ENCODE measurements at places on chromosomes 12 and 14.

DNA sequence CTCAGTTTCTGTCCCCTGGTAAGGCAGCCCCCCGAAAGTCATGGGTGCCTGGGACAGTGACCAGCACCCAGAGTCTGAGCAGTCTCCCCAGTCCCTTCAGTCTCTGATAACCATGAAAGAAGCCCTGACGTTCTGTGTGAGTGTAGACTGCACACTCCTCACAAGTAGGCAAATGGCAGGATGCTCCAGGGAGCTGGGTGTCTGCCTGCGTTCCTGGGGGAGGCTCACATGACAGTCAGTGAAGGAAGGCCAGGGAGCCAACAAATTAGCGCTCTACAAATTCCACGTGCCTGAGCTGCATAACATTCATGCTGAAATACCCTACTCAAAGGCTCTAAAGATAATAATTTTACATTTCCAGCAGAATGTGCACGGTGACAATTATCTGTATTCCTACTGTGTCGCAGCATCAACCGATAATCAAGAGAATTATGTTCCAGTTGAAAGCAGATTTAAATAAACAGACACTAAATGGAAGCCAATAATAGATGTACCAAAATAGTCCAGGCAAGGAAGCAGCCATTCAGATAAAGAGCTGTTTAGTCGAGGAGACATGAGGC lies 56.3 kb downstream of the ASCL1 start:
- DNase-seq = no peak

DNA sequence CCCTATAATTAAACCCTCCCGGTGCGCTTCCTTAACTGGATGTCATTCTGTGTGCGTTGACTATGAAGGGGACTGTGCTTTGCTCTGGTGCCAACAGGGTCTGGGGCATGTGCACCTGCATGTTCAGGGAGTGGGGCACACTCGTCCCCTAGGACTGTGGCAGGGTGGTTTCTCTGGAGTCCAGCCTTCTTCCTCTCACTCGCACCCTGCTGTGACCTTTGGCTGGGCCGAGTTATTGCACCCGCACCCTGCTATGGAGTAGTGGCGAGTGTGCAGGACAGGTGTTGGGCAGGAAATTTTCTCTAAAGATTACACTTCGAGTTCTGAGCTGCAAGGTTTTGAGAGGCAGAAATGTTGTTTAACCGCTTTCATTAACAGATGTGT lies 138.9 kb downstream of the PLXNC1 start:
- no peak for DNase-seq

GRCh38 chr12:89140602-89141238 lies 211.6 kb downstream of the DUSP6 start:
- DNase-seq = no peak

- DNase-seq = no peak
Observed at GRCh38 chr12:29104516-29104915, 44.6 kb upstream of the FAR2 start.

GRCh38 chr14:104341532-104342434 lies 203.4 kb downstream of the KIF26A start:
- DNase-seq = no peak

DNA sequence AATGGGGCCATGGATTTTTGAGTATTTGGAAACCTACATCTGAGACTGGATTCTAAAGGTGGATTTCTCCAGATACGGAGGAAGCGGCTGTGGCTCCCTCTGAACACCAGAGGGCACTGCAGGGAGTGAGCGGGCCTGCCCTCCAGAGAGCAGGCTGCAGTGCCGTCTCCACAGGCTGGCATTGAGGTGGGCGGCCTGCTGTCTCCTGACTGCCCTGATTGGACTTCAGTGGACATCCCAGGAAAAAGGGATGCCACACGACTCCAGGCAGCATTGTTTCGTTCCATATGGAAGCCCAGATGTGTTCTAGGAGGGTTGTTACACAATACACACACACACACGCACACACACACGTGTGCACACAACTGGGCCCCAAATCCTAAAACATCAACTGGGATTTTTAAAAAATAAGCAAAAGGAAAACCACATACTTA lies 20.9 kb upstream of the ANO2 start:
- peak; percentile 4 for DNase-seq

- no peak for DNase-seq
Observed at GRCh38 chr12:13358391-13358905, 161.9 kb downstream of the EMP1 start.

DNA sequence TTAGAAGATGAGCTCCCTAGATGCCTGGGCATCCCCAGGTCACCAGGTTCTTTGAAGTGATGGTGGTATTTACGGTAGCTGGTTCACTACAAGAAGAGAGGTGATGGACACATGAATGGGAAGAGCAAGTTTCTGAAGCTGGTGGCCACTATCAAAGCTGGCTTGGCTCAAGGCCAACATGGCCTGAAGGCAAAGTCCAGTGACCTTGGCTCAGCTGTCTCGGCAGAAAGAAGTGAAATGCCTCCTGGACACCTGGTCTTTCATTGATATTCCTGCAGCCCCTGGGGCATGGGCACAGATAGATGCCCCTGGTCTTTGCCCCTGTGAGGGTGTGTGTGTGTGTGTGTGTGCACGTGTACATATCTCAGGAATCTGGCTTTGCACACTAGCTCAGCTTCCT lies 441.8 kb upstream of the TMPO start:
- no peak for DNase-seq

DNA sequence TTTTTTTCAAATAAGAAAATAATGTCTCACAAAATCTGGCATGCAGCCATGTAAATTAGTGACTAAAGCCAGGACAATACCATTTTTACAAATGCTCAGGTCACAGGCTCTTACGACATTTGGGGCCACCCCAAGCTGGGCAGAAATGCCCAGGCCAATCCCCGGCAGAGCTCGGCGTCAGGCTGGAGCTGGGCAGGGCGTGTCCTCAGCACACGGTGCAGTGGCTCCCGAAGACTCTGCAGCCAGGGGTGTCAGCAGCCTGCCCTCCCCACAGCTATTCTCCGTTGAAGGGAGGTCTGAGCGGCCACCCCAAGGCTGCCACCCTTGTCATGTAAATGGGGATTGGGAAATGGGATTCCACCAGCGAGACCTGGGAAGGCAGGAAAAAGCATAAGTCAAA lies 158.6 kb downstream of the DICER1 start:
- no peak for DNase-seq

- DNase-seq = no peak
Observed at GRCh38 chr12:39763071-39763889, 143.7 kb upstream of the ABCD2 start.

GRCh38 chr12:56833780-56834179 lies 70.7 kb downstream of the HSD17B6 start:
- no peak for DNase-seq

DNA sequence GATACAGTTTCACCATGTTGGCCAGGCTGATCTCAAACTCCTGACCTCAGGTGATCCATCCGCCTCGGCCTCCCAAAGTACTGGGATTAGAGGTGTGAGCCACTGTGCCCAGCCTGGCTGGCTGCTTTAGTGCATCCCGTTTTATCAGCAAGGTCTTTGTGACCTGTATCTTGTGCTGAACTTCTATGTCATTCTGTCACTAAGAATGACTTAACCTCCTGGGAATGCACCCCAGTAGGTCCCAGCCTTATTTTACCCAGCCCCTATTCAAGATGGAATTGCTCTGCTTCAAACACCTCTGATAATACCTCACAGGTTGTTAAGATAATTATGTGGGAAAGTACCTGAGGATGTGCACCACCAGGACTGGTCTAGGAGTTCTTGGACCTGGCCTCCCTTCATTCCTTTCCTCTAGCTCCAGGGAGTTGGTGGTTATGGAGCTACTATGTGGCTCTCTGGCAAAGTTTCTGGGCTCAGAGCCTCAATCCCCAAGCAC lies 26.1 kb upstream of the JPH4 start:
- no peak for DNase-seq

- DNase-seq = no peak
Observed at GRCh38 chr14:93011141-93011529, 88.2 kb downstream of the CHGA start.

GRCh38 chr14:105845725-105846309 lies 319.4 kb downstream of the TMEM121 start:
- DNase-seq = no peak

DNA sequence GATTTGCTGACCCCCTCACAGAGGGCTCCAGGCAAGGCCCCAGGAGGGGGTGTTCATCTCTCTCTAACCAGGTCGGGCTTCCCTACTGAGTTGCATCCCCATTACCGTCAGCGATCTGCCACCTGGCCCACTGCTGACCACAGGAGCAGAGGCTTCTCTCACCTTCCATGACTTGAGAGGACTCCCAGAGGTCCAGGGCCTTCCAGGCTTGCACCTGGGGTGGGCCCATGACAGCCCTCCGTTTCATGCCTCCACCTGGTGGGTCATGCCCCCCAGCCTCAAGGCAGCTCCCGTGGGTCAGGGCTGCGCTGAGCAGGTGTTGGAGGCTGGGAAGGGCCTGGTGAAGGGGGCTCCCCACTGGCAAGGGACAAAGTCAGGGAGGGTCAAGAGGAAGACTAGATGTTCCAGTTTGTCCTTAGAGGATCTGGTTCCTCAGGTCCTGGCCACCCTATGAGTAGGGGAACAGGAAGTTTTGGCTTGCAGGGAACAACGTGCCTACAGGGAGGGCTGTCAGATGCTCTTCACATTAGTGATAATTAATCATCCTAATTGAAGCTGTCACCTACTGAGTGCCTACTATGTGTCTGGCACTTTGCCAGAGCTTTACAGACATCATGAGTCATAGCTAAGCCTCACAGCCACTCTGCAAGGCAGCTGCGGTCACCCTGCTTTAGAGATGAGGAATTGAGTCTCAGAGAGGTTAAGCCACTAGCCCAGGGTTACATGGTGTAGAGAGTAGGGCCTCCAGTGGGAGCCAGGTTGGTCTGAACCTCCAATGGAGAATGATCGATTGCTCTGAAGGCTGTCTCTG lies 13.8 kb downstream of the NFKBIA start:
- DNase-seq = no peak

DNA sequence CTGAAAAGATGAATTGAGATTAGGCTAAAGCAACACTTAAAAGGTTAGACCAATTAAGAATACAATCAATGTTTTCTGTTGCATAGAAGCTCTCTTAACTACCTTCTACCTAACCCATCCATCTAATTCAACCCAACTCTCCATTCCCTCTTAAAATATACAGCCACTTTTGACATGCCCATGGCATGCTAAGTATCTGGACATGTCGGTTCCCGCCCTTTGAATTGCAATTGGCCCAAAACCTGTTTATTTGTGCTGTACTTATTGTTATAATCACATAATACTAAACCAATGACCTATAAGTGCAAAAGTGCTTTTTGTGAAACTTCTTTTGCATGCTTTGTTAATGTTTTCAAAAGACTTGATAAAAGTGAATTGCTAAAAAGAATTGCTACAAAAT lies 37.6 kb upstream of the APPL2 start:
- DNase-seq = no peak
